ENCODE measurements at places on chromosomes 5 and 9.

- no peak for DNase-seq
Measured at GRCh38 chr5:68248896-68249295, 33.3 kb downstream of the PIK3R1 start.

DNA sequence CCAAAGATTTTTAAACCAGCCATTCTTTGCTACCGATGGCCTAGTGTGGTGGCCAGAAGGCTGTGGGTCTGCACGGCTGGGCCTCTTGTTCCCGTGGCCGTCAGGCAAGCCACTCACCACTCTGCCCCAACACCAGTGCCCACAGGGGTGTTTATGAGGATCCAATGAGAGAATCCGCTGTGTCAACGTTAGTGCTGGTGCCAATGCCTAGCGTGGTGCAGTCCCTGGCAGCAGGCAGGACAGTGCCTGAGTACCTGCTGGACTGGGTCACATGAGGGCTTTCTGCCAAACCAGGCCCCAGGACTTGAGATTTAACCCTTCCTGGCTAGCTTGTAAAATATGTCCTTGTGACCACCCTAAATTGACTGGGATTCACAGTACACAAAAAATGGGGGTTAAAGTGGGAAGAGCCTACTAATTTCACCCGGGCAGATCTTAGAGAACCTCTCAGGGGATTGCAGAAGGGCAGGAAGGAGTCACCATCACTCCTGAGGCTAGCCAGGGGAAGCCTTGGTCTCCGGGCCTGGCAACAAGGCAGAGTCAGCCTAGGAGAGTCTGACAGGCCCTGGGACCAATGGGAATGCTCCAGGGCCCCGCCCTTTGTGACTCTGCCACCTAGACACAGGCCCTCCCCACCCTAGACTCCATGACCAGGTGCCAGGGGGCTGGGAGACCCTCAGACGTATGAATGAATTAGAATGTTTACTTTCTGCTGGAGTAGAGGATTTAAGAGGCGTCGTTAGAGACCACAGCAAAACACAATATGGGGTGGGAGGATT, 63.2 kb upstream of the FSTL4 start:
- DNase-seq = no peak

GRCh38 chr5:148816357-148816756, 10.1 kb upstream of the ADRB2 start:
- no peak for DNase-seq

DNA sequence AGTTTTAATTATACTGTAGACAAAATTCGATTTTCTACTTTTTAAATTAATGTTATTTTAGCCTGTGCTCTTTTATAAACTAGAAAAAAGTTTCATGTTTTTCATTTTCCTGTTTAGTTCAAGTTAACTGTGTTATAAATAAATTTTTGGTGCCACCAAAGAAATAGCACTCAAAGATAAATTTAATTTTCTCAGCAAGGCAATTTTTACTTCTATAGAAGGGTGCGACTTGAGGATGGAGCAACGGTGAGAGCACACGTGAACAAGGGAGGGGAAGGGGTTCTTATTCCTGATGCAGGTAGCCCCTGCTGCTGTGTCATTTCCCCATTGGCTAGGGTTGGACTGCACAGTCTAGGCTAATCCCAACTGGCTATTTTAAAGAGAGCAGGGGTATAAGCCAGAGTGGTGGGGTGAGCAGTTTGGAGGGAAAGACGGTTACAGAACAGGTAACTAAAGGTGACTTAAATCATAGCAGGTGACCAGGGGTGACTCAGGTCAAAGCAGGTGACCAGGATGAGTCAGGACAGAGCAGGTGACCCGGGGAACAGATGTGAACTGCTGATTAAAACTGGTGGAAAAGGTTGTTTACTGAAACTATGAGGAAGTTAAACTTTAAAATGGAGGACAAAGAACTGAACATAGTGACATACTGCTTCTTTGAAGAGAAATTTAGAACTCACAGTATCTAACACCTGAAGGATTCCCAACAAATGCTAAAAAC, 104.6 kb upstream of the GPBP1 start:
- no peak for DNase-seq

DNA sequence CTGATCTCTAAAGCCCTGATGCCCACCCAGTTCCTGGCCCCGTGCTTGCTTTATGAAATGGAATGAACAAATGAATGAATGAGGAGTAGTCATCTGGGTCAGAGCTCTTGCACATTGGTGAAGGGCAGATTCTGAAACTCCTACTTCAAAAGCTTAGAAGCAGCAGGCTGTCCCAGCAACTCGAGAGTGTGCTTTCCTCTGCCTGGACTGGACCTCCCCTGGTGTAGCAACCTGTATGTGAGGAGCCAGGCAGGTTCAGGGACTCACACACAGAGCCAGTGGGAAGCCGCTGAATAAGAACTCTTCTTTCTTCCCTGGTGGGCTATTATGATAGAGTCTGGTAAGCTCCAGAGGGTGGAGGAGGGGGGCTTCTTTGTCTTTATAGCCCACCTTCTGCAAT, 396.4 kb downstream of the CDK5RAP2 start:
- no peak for DNase-seq

- no peak for DNase-seq
Measured at GRCh38 chr5:172123269-172123692, 64.7 kb downstream of the STK10 start.

GRCh38 chr5:11656916-11657315, 247.3 kb downstream of the CTNND2 start:
- DNase-seq = no peak
